ENCODE measurements at places on chromosomes 2 and 18.

- no peak for DNase-seq
These were observed 43.9 kb downstream of the DYM start for GRCh38 chr18:49416511-49416910.

DNA sequence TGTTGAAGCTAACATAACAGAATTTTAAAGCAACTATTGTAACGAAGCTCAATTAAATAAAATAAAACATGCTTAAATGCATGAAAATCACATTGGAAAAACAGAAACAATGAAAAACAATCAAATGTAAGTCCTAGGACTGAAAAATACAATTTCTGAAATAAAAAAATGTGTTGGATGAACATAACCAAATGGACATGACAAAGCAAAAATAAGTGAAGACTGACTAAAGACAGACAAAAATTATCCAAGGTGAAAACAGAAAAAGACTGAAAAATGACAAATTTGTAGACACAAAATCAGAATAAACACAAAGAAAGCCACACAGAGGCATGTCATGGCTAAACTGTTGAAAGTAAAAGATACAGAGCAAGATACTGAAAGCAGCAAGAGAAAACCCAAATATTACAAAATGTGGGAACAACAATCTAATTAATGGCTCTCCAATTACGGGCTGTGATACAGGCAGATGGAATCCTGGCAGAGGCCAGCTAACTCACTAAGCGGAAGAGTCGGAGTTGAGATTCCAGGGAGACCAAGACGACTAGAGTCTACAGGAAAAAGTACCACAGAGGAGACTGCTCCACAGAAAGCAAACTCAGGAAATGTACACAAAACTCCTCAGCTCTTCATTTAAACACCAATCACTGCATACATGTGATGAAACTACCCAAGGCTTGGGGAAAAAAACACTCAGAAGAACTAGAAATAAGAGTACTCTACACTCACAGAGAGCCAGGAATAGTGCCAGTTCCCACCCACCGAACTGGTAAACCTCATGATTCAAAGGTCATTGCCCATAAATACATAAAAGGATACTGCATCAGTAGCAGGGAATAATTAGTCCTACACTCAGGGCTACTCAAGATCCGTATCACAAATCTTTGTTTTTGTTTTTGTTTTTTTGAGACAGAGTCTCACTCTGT is 83.6 kb downstream of the ATAD2B start:
- no peak for DNase-seq

DNA sequence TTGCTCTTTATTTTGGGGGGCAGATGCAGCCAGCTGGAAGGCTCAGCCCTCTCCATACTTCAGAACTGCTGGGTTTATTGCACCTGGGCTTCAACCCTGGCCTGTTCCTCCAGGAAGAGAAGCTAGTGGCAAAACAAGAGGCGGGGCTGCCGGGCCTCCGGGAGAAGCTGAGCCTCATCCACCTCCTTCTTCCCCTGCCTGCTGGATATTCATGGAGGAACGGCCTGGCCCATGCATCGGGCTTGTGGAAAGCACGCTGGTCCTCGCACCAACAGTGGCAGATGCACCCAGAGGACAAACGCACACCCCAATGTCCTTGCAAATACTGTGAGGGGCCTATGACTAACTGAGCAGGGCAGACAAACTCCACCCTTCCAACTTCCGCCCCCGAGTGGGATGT is 30.6 kb downstream of the FAM178B start:
- DNase-seq = no peak

GRCh38 chr2:150459281-150459680 is 28.2 kb downstream of the RND3 start:
- no peak for DNase-seq

DNA sequence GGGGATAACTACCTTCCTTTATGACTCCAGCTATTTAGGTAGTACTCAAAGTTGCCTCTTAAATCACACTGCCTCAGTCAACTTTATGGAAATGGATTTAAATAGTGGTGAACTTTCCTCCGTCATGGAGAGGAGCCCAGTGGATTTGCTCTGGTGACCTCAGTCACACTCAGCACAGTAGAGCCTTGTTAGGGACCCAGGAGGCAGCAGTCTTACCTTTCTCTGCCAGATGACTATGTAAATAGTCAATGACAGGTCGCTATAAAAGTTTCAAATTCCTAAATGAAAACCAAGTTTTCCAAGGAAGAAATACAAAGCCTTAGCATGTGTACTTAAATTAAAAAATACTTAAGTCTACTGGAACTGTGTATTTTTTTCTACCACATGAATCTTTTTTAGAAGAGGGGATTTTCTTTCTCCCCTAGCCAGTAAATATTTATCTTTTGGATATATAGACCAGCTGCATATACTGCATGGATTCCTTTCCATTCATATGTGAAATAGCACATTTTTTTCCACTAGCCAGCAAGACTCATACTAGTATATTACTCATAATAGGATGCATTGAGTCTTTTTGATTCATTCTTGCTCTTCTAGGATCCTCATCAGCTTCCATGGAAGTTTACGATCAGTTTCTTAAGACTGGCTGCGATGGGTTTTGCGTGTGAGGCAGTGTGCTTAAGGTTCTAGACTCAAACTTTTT is 147.1 kb downstream of the FMNL2 start:
- DNase-seq = no peak

GRCh38 chr2:241033994-241034393 is 35.6 kb downstream of the SNED1 start:
- no peak for DNase-seq

DNA sequence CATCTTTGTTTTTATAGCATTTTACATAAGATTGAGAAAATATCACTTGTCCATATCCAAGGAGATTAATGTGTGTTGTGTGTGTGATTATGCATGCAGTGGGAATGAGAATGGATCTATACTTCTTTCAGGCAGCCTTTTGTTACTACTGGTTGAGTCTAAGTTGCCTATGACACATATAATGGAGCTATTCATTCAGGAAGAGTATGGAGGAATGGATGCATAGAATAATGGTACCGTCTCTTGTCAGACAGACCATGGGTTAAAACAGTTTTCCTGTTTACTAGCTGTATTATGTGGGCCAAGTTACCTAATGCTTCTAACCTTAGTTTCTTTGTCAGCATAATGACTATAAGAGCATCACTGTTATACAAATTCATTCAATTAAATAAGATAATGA is 155.4 kb upstream of the KYNU start:
- DNase-seq = no peak

DNA sequence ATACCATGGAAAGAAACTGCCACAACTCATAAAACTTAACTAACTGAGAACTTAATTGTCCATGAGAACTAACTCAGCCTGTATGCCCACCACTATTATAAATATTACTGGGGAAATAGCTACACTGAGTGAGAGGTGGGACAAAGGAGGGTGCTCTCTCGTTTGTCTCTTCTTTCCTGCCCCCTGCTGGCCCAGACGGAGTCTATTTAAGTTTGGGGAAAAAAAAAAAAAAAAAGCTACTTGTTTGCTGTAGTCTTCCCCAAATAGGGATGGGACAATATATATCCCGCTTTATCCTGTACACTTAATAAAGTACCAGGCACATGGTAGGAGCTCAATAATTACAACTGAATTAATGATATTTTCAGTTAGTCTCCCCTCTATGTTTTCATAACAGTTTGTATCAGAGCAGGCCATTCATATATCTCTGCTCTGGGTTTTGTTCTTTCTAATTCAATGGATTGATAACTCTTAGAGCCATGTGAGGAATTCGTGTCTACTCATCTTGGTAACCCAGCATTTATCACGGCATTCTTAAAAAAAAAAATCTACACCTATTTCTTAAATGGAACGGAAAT is 647.6 kb upstream of the PKDCC start:
- DNase-seq = no peak

- no peak for DNase-seq
These were observed 151.1 kb downstream of the PRKCE start for GRCh38 chr2:45802499-45803138.

DNA sequence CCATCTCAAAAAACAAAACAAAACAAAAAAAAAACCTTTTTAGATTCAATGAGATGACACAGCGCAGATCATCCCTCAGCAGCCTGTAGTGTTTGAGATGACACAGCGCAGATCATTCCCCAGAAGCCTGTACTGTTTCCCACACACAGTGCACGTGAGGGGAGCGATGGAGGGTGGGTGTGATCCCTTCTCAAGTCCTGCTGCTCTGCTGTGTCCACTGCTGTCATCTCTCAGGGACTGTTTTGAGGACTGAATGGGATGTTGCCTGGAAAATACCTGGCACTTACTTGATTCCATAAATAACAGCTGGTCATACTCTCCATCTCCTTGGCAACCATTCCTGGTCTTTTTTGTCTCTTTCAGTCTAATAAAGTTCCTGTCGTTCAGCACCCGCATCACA is 25.7 kb downstream of the TGOLN2 start:
- DNase-seq = no peak

GRCh38 chr2:38722271-38723061 is 28.7 kb downstream of the SRSF7 start:
- DNase-seq = no peak

GRCh38 chr18:56034949-56035348 is 447.0 kb upstream of the TCF4 start:
- DNase-seq = no peak

DNA sequence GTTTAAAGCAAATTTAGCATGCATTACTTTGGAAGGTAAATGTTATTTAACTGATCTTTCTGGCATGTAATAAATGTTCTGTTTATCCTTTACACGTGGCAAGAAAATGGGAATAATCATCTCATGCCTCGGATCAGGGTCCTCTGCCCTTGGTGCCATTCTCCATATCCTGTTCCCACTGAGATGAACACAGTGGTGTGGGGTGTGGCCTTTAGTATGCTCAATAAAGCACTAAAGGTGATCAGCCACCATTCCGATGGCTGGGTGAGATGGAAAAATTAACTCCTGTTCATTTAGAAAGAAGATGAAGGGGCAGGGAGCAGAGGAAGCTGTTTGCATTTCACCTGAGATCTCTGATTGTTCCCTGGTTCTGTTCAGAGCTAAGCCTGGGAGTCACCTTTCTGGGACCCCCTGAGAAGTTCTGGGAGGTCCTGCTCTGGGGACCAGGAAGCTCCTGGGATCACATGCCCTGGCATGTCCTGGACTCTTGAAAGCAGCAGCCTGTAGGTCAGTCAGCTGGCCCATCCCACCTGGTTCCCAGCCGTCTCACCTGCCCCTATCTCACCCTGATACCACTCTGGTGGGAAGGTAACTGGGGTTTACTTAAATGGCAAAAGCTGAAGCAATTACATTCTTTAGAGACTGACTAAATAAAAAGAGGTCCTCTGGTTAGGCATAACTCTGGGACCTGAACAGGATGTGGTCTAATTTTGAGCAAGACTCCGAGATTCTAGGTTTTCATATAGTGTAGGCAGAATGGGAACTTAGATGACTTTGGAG is 288.9 kb upstream of the EPAS1 start:
- DNase-seq = no peak

DNA sequence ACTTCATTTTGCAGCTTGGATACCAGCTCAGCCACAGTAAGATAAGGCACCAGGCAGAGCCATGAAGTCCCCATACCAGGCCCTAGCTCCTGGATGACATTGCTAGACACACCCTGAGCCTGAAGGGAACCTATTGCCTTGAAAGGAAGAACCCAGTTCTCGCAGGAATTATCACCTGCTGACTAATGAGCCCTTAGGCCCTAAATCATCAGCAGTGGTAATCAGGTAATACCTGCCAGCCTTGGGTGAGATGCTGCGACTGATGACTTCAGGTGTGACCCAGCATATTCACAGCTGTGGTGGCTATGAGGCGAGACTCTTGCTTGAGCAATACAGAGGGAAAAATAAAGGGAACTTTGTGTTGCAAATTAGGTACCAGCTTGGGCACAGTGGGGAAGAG is 24.9 kb downstream of the CLK1 start:
- no peak for DNase-seq

DNA sequence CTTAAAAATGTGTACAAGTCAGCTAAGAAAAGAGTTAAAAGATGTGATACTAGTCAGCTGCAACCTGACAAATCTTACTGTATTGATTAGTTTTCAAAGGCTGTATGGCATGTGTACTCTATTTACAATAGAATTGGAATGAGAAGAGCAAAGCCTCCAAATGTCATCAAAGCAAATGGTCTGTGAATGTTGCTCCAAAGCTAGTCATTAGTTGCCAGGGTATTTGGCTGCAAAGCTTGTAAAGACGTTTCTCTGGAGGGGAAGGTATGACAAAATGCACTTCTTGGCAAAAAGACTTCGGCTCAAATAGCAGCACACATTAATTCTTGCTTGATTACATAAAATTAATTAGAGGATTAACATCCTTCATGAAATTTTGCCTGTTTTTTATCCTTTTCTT is 59.3 kb downstream of the ETAA1 start:
- no peak for DNase-seq

DNA sequence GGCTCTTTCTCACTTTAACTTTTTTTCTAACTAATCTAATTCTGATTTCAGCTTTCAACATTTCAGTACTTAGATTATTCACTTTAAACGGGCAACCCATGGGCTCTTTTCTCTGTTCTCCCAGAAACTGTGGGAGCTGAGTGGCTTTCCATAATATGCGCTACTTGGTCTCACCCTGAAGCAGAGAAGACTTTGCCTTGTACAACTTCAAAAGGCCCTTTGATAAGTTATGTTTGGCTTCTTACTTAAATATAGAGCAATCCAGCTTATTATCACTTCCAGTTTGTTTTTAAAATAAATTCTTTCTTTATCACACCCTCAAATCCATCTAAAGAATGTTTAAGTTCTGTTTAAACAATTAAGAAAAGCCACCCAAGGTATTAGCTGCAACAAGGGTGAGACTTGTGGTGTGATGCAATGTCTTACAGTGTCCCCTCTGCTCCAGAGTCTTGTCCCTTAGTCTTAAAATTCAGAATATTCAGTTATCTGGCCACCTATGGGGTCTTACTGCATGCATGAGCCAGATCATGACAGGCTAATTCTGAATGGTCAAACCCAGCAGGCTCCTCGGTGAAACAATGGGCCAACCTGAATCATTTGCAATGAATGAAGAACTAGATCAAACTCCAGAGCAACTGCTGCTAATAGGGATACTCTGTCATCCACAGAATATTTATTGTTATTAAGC is 38.8 kb downstream of the GCG start:
- DNase-seq = no peak

GRCh38 chr2:157182834-157183396 is 74.6 kb upstream of the GALNT5 start:
- no peak for DNase-seq

DNA sequence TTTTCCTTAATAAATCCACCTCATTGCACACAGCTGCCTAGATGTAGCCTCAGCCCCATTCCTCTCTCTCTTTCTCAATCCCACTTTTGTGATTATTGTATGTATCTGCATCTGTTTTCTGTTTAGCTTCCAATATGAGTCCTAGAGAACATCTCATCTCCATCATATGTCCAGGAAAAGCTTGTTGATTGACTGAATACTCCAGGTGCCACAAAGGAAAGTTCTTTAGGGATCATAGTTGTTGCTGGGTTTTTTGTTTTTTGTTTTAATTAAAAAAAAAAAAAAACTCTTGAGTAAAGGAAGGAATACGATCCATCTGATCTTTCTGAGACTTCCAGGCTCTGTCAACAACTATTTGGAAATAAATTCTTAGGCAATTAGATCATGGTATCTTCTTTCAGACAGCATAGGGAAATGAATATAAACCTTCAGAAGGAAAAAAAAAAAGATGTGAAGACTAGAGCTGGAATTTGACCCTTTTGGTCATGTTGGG is 42.5 kb downstream of the KIAA2012 start:
- no peak for DNase-seq
